Non-pigmented ciliary epithelial cell (primary cell): ENCODE measurements at places on chromosomes 6 and 20.

DNA sequence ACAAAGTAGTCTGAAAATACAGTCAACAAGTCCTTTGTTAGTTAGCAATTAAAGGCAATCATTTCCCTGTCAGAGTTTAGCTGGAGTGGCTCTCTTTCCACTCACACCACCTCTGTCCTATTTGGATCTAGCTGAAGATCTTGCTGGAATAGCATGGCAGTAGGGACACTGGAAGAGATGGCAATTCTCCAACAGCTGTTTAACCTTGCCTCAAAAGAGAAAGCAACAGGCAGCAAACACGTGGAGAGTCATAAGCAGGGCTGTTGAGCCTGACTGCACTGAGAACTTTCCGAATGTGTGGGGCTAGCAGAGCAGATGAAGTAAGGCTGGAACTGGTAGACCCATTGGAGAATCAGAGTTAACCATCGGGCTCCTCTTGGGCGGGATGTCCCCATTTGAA lies 38.0 kb upstream of the PRSS35 start:
- no peak for DNase-seq

GRCh38 chr6:139486476-139486799 lies 112.0 kb upstream of the CITED2 start:
- no peak for DNase-seq

GRCh38 chr6:133467982-133468380 lies 226.8 kb downstream of the EYA4 start:
- DNase-seq = no peak

DNA sequence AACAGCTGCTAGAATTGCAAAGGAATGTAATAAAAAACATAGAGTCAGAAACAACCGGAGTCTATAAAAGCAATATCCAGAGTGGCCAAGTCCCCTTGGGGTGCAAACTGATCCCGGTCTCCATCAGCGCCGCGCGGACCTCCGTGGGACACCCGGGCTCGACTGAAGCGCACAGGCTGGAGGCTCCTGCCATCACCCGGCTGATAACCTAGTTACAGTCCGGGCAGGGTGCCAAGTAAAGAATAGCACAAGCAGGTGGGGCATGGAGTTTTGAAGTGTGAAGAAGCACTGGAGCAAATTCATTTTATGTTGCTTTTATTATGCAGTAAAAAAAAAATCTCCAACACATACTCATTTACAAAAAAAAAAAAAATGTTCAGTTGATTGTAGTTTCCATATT lies 205.1 kb upstream of the GMDS start:
- DNase-seq = no peak
